M059J (cell line): ENCODE measurements at places on chromosomes 13 and 19. TPM values are rescaled to one million over a fixed set of nuclear protein-coding genes. Genes with fewer than 3 reads are reported as not detected.

Gene KPTN
- 3.4 and 11.1 TPM in 2 replicates for total RNA-seq

GRCh38 chr13:80133631-80134261, 207.2 kb downstream of the SPRY2 start:
- no peak for DNase-seq

GRCh38 chr13:48121733-48122132, 26.8 kb upstream of the MED4 start:
- no peak for DNase-seq

Gene NLRP12
- total RNA-seq = not detected in 2 replicates

Gene KHSRP
- 50.0 and 114 TPM in 2 replicates for total RNA-seq

GRCh38 chr13:59829690-59830089, 334.0 kb downstream of the DIAPH3 start:
- no peak for DNase-seq

GRCh38 chr13:77717508-77717907, 20.0 kb downstream of the SLAIN1 start:
- no peak for DNase-seq

DNA sequence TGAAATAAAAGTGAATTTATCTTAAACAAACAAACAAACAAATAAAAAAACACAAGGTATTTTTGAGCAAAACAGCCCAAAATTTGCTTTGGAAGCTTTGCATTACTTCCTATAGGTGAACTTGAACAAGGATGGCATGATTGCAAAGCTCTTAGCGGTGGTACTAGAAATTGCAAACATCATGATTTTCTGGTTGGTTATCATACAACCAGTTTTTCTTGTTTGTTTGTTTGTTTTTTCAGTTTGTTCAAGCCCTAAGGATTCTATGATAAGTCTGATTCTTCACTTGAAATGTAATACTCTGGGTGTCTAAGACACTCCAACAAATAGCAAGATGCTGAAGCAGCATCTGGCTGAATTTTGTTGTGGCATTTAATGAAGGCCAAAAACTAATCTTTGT, 15.9 kb downstream of the DCLK1 start:
- no peak for DNase-seq

- peak; percentile 73 for DNase-seq
These were observed at the start of gene HCST for GRCh38 chr19:35901854-35902661. TSS of gene HCST (plus strand) at chr19:35902529. CDS start at chr19:35902594, 65 bp downstream.

DNA sequence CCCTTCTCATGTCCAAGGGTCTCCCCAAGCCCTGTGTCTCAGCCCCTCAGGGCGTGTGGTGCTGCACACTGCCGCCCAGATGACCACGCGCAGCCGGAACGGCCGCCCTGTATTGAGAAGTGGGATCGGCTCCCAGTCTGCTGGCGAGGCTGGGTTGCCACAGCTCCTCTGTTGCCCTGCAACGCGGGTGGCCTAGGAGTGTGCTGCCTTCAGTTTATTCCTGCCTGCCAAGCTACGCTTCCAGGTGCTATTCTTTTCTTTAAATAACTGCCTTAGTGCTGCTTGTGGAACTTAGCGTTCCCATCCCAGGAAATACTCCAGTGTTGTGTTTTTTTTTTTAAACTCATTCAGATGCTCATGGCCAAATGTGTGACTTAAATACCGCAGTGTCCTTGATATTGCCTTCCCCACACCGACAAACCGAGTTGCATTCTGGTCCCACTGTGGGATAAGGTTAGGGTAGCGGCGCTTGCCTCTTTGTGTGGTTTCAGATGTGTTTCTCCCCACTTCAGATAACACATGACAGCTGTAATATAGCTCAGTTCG, 16.6 kb downstream of the ACTN4 start:
- DNase-seq = peak; percentile 32

DNA sequence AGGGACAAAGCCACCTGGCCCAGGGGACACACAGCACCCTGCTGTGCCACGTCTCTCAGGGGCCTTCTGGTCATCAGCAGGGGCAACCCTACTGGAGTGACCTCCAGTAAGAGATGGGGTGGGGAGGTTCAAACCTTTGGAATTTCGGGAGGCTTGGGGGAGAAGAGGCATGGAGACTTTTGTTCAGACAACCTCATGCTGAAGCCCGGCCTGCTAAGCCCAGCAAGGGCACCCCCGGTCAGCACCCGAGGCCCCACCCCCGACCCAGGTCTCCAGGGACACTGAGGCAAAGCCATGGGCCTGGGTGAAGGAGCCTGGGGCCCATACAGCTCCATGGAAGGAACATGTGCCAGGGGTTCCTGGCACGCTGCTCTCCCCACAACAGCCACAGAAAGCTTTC, 23.3 kb downstream of the ZNF787 start:
- no peak for DNase-seq

- peak; percentile 15 for DNase-seq
These were observed 72.4 kb upstream of the CLDN10 start for GRCh38 chr13:95480131-95480545.

- DNase-seq = no peak
These were observed 18.8 kb upstream of the MED4 start for GRCh38 chr13:48113756-48114130.

DNA sequence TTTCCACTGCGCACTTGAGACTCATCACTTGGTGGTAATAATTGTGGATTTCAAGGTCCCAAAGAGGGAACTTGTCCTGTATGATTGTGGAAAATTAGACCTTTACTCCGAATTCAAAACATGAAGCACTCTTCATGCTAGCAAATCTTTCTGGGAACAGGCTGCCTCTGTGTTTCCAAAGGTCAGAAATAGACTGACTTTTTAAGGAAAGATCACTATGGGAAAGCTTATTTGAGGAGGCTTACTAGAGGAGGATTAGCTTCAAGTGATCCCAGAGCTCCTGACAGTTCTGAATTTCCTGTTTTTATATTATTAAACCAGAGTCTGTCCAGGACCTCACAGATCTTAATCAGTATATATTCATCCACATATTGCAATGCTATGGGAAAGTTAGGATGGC, 5.5 kb downstream of the WDFY2 start:
- no peak for DNase-seq

GRCh38 chr13:79405501-79405830, 589 bp downstream of the RBM26 start:
- DNase-seq = peak; percentile 23

DNA sequence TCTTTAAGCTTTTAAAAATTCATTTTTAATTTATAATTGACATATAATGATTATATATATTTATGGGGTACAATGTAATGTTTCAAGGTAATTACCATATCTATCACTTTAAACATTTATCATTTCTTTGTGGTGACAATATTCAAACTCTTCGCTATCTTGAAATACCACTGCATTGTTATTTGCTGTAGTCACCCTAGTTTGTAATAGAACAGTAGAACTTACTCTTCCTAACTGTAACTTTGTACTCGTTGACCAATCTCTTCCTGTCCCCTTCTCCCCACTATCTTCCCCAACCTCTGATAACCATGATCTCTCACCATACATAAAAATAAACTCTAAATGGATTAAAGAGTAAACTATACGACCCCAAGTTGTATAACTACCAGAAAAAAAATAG, 20.4 kb downstream of the COG6 start:
- no peak for DNase-seq

Gene GPR12
- total RNA-seq = not detected in 2 replicates

DNA sequence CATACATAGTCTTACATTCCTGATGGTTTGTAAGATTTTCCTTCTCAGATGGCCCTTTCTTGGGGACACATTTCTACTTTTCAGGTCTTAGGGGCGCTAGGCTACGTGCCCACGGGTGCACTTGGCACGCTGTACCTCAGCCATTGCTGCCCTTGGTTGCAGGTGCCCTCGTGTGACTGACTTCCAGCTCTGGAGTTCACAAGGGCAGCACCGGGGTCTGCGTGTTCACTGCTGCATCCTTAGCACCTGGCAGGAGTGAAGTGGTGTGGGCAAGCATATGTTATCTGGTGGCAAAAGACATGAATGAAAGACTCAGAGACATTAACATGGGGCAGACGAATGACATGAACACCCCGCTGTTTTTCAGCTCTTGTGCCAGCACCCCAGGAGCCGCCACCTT, 13.3 kb upstream of the WDR88 start:
- DNase-seq = no peak

- DNase-seq = peak; percentile 65
These were observed 1597.6 kb downstream of the EFNB2 start for GRCh38 chr13:104937881-104938280.

GRCh38 chr13:93145199-93145598, 81.4 kb upstream of the GPC6 start:
- DNase-seq = no peak

DNA sequence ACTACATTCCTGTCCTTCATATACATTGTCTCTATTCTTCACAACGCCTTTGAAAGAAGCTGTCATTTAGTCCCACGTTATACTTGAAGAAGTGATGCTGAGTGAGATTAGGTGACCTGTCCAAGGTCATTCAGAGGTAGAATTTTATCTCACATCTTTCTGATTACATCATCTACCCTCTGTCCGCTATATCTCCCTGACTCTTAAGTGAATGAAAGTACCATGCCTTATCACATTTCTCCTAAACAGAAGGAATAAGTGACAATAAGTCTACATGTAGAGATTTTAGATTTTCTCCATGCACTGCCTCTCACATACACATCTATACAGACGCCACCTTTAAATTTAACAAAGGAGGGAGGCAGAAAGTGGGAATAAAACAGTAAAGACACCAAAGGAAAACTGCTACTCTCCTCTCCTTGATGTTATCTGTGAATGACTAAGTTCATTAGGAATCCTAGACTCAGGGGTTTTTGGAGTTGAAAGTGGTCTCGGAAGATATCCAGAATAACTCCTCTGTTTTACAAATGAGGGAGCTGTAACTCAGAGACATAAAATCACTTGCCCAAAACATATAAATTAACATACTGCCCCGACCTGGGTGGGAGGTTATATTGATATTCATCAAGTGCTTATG, 4.9 kb upstream of the CLDN10 start:
- DNase-seq = peak; percentile 33

Gene HIPK4
- total RNA-seq = 0.02 TPM in 1 of 2 replicates, not detected in the other

Gene LAIR1
- 0.15 TPM in 1 of 2 replicates, not detected in the other for total RNA-seq

GRCh38 chr19:4660181-4660791, 9.9 kb downstream of the MYDGF start:
- DNase-seq = no peak

Gene GMIP
- 9.5 and 12.4 TPM in 2 replicates for total RNA-seq

- no peak for DNase-seq
These were observed 104.4 kb downstream of the DOCK9 start for GRCh38 chr13:98873377-98874028.

Gene ZNF382
- total RNA-seq = 8.3 and 12.8 TPM in 2 replicates

- DNase-seq = no peak
These were observed 514 bp upstream of the ARGLU1 start for GRCh38 chr13:106568299-106569003.

- DNase-seq = peak; percentile 85
These were observed 5.7 kb downstream of the JAK3 start for GRCh38 chr19:17841810-17842662.

- peak; percentile 61 for DNase-seq
These were observed 36.6 kb downstream of the ZSWIM4 start for GRCh38 chr19:13831537-13832467.

GRCh38 chr13:71524613-71525304, 342.2 kb downstream of the DACH1 start:
- no peak for DNase-seq

- DNase-seq = no peak
These were observed 92.0 kb downstream of the DGKH start for GRCh38 chr13:42140494-42140893.

Gene USP12
- total RNA-seq = 17.9 and 30.1 TPM in 2 replicates

- no peak for DNase-seq
These were observed 31.6 kb downstream of the CCNE1 start for GRCh38 chr19:29843180-29844051.
